ENCODE measurements at places on chromosomes 5 and 9.

GRCh38 chr5:2575871-2576270 is 175.6 kb downstream of the IRX2 start:
- DNase-seq, result no peak

DNA sequence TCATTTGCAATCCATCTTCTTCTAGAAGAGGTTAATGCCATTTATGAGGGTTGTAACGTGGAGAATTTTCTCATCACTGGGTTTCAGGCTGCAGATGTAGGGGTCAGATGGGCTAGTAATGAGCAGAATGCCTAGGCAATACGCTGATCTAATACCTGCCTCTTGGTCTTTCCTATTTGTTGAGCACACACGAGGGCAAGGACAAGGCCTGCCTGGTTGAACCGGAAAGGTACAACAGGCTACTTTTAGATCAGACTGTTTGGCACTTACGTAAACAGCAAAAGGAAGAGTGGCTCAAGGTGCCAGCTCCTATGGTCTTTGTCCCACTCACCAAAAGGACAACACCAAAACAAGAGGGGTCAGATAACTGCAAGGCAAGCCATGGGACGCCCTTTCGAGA is 24.0 kb upstream of the GNE start:
- no peak for DNase-seq

DNA sequence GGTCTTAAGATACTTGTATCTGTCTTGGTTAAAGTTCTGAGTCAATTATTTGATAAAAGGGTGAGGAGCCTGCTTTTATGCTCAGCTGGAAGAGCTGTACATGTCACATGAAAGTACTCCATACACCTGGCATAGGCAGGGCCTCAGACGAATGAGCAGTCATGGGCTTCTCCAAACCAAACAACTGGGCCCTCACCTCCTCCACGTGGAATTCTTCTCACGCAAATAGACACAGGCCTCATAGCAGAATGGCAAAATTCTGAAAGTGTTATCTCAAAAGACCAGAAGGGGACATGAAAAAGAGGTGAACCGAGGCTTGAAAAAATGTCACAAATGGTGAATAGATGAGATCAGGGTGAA is 48.6 kb downstream of the FAM240B start:
- DNase-seq, result no peak

- DNase-seq, result no peak
Observed at GRCh38 chr9:104868303-104868686, 59.7 kb downstream of the ABCA1 start.

DNA sequence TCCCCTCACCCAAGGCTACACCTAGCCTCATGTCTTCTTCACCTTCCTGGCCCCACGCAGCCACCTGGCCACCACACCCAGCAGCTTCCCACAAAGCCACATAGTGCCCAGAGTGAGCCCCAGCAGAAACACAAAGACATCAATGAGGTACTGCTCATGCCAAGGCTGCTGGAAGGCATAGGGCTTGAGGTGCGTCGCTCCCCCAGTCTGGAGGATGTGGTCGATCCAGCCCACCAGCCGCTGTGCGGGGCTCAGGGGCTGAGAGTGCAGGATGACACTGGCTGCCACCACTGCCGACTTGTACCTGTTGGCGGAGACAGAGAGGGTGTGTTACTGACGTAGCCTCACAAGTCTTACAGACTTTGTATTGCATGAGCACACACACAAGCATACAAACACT is 15.8 kb upstream of the CAPSL start:
- no peak for DNase-seq

DNA sequence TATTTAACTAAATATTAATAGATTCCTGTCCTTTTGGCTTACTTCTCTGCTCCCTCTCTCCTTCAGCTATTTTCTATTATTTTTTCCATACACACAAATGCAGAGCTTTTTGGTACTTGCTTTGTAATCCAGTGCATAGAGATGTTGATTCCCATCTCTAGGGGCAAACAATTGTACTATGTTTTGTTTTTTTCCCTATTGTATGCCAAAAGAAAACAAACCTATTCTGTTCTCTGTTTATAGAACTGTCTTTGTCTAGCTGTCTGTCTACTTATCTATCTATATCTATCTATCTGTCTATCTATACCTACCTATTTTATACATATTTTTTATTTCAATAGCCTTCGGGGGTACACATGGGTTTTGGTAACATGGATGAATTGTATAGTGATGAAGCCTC is 121.6 kb upstream of the LIFR start:
- DNase-seq, result no peak

GRCh38 chr9:1604942-1605560 is 410.1 kb upstream of the SMARCA2 start:
- DNase-seq, result no peak

DNA sequence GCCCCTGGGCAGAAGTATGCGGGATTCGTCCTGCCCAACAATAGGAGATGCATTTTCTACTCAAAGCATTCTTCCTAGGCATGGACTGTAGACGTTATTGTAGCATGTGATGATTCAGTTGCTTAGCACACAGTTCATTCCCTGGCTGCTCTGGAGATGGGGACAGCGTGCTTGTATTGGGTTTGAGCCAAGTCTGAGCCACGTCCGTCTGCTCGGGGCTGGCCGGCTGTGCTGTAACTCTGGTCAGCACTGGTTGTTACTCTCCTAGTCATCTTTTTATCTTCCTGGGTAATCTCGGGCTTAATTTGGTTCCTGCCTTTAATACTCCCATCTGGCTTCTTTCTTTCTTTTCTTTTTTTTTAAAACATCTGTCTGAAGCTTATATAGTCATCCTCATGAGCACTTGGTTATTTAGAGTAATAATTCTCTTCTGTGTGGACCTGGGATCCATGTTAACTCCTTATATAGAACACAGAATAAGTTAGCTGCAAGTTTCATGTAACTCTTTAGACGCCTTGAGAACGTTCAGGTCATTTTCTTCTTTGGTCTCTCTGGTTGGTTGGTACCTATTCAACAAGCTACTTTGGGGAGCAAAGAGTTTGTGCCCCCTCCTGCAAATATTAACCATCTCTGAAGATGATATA is 118.8 kb upstream of the RPS23 start:
- no peak for DNase-seq

DNA sequence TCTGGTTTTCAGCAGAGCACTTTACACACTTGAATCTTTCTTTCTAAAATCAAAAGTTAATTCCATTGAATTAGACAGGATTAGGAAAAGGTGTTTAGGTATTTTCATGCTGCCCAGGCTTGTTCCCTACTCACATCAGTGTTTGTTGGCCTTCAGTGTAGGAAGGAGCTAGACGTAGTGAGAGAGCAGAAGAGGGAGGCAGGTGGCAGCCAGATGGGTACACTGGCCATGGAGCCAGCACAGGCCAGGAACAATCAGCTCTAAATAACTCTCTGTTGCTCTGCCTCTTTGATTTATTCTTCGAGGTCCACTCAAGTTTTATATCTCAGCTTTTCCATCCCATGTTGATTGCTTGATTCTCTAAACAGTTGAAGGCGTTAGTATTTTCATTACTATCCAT is 529.6 kb downstream of the PSAT1 start:
- no peak for DNase-seq

- no peak for DNase-seq
Observed at GRCh38 chr5:158718738-158719505, 380.8 kb downstream of the EBF1 start.

DNA sequence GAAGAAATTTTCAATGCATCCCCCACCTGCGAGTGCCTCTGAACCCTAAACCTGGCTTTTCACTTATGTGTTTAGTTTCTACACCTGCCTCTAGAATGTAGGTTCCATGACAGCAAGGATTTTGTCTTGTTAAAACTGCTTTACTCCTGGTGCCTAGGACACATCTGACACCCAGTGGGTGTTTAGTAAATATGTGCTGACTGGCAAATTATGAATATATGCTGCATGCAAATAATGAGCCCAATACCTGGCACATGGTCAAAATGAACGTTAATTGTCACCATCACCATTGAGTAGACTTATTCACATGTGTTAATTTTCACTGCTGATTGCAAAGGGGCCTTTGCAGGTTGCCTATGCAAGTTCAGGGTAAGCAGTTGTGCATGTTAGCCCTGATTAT is 249.9 kb upstream of the WWC1 start:
- no peak for DNase-seq

DNA sequence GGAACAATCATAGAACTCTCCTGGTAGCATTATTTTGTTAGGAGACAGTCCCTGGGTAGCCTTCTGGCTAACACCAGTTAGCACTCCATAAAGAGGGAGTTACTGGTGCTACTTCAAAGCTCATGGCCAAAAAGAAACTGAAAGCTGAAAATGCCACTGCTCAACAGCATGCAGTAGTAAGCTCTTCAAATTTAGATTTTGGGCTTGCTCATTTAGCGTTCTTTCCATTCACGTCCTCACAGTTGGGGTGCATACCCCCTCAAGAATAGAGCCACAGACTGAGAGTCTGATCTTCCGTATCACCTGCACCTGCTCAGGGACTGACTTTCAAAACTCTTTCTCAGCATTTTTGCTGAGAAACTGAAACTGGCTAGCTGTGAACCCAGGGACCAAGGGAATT is 24.7 kb downstream of the NTRK2 start:
- no peak for DNase-seq

DNA sequence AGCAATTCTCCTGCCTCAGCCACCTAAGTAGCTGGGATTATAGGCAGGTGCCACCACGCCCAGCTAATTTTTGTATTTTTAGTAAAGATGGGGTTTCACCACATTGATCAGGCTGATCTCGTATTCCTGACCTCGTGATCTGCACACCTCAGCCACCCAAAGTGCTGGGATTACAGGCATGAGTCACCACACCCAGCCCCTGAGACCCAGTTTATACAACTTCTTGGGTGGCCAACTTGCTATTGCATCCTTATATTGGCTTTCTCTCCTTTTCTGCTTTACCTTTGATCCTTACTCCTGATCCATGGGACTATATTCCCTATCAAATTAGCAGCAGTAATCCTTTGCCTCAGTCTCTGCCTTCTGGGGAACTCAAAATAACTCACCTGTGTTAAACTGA is 659.1 kb downstream of the PRELID2 start:
- DNase-seq, result no peak

GRCh38 chr9:75147638-75148037 is 59.3 kb downstream of the OSTF1 start:
- no peak for DNase-seq

- DNase-seq, result no peak
Observed at GRCh38 chr5:10102706-10103497, 146.8 kb downstream of the ATPSCKMT start.

GRCh38 chr9:2261421-2262103 is 246.4 kb downstream of the SMARCA2 start:
- DNase-seq, result no peak

GRCh38 chr9:99197987-99198386 is 23.8 kb downstream of the ALG2 start:
- DNase-seq, result no peak

DNA sequence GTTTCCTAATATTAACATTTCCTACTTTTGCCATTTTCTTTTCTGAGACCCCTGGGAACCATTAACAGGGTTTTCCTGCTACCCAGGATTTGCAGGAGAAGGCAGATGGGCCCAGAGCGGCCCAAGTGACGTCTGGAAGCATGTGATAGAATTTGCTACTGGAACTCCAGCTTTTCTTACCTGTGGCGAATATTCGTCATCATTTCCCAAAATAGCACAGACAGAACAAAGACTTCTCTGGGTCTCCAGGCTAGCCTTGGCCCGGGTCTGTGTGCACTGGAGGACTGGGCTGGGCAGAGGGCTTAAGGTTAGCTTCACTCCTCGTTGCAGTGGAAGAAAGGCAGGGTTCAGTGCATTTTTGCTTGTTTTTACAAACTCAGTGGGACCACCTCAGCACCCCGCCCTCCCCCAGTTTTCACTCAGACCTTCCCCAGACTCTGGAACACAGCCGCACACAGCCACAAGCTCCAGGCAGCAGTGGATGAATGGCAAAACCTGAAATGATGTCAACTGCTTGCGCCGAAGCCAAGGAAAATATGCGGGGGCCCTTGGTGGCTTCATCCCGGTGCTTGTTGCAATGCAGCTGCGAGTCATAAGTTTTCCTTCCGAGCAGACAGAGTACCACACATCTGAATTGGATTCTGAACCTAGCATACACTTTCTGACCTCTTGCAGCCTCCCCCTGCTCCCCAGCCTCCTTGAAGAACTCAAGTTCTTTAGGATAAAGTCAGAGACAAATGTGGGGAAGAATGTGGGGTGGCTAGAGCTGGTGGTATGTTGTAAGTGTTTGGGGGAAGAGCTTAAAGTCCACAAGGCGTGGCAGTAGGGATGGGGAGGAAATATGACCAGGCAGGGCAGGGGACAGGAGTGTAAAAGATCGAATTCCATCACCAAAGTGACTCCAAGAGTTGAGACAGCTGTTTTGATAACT is 586.0 kb downstream of the CCDC171 start:
- DNase-seq, result no peak

GRCh38 chr9:127942216-127943010 is 4.8 kb upstream of the DPM2 start:
- DNase-seq, result no peak

DNA sequence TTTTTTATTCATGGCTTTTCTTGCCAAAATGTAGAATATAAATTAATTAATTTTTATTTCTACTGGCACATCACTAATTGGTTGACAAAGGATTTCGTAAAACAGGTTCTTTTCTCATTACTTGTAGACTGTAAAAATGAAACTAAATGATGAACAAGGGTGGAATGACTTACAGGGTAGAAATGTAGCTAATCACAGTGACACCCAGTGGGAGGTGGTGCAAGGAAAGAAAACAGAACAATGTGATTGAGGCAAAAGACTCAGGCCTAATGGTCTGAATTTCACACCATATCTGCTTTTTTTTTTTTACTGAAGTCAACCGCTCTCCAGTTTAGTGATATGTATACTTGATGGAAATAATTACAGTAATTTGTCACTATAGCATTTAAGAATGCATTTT is 28.9 kb downstream of the GABRG2 start:
- no peak for DNase-seq

GRCh38 chr9:105332471-105332870 is 88.0 kb downstream of the SLC44A1 start:
- DNase-seq, result no peak

DNA sequence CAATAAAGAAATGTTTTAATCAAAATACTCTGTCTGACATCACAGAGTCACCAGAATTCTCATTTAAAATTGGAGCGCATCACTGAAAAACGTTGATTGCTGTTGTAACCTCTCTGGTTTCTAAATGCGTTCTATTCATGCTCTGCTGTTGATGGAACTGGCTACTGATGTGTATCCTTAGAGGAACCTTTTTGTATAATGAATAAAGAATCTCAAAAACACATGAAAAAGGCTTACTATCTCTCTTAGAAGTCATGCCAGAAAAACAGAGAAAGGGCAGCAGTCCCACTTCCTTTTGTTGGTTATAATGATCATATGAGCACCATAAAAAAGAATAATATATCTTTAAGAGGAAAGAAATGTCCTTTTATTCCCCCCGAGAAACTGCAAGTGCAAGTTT is 615.5 kb downstream of the TLE1 start:
- DNase-seq, result no peak

GRCh38 chr5:4093236-4093635 is 497.6 kb downstream of the IRX1 start:
- DNase-seq, result no peak

DNA sequence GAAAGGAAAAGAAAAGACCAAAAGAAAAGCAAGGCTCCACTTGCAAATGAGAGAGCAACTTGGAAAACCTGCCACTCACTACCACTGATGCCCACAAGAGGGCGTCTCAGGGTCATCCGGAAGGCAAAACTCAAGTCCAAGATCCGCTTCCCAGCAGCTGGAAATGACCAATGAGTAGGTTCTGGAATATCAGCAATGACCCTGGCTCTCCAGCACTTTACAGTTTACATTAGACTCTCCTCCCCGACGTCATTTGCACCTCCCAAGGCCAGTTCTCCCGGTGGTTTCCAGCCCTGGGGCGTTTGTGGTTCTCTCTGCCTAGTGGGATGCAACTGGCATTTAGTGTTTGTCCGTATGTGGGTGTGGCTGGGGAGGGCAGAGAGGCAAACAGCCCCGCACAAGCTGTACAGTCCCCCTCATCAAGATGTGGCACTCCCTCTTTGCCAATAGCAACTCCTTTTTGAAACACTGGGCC is 193.8 kb upstream of the ZNF618 start:
- DNase-seq, result peak; percentile 7
